ENCODE measurements at places on chromosomes 12 and 14.

DNA sequence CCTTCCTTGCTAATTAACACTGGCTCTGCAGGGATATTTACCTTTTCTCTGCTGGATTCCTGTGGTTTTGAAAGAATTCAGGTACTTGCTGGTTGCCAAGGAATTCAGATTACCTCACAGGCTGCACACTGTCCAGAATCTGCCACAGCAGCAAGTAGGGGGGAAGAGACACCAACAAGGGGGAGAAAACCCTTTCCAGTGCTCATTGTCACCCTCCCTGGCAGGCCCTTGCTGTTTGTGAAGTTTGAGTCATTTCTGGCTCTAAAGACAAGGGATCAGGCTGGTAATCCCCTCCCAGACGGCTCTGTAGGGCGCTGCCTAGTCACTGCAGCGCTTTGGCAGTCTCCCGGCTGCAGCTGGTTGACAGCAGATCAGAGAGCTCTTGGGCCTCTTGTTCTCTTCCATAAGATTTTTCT, 50.8 kb downstream of the TTLL5 start:
- DNase-seq: peak; percentile 77

DNA sequence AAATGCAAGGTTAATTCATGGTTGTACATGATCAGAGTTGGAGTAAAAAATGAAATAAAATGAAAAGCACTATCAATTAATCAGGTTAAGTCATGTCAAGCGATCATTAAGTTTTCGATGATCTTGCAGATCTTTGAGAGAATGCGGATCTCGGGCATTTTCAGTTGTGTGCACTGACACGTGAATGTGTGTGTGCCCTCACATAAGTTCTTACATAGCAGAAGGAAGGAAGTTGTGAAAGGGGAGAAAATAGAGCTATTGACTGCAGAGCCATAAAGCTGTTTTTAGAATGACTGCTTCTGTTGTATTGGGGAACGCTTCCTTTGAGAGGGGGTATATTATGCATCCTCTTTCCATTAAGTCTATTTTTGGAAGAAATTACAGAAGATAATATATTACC, 101.3 kb downstream of the HMGA2 start:
- no peak for DNase-seq

DNA sequence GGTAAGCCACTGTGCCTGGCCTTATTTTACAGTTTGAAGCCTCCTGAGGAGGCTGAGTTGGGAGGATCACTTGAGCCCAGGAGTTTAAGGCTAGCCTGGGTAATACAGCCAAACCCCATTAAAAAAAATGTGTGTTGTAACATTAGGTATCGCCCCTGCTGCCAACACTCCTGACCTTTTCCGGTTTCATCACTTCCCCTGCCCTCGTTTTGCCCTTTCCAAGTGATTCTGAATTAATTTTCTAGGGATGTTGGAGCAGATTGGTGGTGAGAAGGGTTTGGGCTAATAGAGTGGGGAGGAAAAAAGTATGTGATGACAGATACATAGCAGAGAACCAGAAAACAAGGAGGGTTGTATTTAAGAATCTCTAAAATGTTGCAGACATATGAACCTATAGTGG, 25.6 kb upstream of the C12orf71 start:
- no peak for DNase-seq

GRCh38 chr14:66508846-66509621, 1.1 kb downstream of the GPHN start:
- peak; percentile 46 for DNase-seq

GRCh38 chr14:66421990-66422946, 63.9 kb upstream of the CCDC196 start:
- no peak for DNase-seq

DNA sequence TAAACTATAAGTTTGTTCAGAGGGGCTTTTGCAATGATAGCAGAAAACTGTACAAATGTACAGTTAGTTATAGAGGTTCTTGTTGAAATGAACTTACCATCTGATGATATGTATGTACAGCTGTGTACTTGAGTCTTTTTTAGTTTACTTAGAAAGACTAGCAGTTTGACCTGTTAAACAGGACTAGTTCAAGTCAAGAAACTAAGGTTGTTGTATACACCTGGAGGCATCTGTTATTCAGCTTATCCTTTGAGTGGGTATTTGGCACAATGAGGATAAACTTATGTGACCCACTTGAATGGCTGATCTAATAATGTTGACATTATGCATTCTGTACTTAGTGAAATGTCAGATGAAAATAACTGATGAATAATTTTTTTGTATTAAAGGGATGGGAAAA, 13.4 kb downstream of the MTERF2 start:
- DNase-seq: no peak

- no peak for DNase-seq
Observed at GRCh38 chr12:95118788-95119179, 45.4 kb upstream of the NR2C1 start.
